ENCODE measurements at places on chromosomes 6 and 20.

DNA sequence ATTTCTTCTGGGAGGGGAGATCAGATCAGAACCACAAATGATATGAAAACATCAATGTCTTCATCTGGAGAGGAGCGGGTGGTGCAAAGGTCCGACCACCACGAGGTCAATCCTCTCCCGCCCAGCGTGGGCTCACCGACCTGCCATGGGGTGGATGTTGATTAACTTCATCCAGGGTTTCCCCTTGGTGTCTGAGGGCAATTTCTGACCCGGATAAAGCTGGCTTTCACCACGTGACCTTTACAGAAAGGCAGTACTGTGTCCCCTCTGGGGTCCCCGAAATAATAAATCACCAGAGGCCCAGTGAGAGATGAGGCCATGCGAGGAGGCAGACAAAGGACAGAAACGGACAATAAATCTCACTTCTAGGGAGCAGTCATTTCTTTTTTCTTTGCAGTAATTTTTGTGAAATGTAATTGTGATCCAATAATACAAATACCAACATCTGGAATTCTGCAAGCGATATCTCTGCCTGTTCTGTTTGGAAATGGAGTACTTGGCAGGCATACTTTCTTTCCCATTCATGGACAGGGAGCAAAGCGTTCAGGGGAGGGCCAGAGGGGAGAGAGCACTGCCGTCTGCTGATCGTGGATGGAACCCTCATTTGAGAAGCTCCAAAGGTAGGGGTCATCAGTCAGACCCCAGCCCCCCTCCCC, 55.1 kb upstream of the APCDD1L start:
- DNase-seq: no peak

GRCh38 chr20:13200767-13201500, 20.1 kb upstream of the ISM1 start:
- no peak for DNase-seq

- no peak for DNase-seq
Observed at GRCh38 chr20:14997791-14998190, 660.4 kb upstream of the FLRT3 start.

DNA sequence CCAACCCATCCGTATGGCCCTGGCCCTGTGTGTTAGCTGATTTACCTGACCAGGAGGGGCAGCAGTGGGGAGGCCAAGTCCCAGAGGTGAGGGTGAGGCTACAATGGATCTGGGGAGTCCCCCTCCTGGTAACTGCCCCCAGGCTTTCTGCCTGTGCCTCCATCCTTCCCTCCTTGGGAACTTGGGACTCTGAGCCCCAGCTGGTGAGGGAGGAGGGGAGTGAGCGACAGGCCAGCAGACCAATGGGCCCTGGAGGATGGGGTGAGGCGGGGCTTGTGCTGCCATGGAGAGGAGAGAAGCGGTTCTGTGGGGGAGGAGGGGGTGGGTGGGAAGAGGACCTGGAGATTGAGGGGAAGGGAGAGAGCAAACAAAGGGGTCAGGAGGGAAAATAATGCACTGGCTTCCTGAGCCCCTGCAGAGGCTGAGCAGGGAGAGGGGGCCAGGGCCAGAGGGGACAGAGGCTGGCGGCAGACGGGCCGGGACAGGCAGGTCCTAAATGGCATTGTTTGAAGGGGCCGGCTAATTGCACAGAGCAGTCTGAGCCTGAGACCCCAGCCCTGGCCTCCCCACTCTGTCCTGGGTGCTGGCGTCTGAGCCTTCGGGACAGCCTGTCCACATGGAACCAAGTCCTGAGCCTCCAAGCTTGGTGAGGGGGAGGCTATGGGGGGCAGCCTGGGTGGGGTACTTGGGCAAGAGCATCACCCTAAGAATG, 17.5 kb downstream of the DNMT3B start:
- no peak for DNase-seq

DNA sequence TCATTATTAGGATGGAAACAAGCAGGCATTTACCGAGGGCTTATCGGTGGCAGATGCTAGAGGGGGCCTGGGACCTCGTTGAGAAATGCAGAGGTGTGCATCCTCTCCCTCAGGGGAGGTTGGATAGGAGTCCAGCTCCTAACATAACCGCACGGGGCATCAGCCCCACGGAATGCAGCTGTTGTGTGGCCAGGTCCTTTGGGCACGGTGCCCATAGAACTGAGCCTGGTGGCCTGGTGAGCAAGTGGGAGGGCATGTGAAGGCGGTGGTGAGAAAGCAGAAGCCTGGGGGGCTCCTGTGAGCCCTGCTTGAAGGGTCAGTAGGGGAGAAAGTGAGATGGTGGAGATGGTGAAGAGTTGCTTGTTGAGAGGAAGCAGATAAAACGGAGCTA, 143.7 kb downstream of the CDH26 start:
- DNase-seq: no peak

DNA sequence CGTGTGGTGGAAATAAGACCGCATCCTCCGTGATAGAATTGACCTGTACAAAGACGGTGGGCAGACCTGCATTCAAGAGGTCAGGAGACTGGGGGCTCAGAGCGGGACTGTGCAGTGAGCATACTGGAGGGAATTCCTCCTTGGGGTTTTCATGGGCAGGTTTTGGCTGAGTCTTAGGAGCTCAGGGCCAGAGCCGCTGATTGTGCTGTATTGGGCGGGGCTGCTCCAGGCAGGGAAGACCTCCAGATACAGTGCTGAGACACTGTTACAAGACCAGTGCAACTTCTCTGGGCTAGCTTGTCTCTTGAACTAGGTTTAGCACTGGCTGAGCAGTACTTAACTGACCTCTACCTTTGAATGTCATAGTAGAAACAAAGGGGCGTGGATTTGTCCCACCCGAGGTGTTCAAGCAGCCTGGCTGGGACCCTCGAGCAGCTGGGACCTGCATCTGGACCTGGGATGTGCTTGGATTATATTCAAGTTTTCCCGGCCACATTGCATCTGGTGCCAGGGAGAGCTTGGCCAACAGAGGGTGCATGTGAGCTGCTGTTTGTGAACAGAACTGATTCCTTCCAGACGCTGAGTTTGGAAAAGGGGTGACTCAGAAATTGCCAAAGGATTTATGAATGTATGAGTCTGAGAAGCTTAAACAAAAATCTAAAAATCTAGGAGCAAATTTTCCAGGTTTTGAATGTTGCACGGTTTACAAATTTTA, 33.4 kb upstream of the SLC22A1 start:
- no peak for DNase-seq

GRCh38 chr6:97095311-97095850, 170.9 kb downstream of the KLHL32 start:
- DNase-seq: no peak

GRCh38 chr20:1165521-1165920, 19.3 kb downstream of the TMEM74B start:
- DNase-seq: no peak

- peak; percentile 29 for DNase-seq
Observed at GRCh38 chr6:170087941-170088581, 202.8 kb downstream of the DLL1 start.

DNA sequence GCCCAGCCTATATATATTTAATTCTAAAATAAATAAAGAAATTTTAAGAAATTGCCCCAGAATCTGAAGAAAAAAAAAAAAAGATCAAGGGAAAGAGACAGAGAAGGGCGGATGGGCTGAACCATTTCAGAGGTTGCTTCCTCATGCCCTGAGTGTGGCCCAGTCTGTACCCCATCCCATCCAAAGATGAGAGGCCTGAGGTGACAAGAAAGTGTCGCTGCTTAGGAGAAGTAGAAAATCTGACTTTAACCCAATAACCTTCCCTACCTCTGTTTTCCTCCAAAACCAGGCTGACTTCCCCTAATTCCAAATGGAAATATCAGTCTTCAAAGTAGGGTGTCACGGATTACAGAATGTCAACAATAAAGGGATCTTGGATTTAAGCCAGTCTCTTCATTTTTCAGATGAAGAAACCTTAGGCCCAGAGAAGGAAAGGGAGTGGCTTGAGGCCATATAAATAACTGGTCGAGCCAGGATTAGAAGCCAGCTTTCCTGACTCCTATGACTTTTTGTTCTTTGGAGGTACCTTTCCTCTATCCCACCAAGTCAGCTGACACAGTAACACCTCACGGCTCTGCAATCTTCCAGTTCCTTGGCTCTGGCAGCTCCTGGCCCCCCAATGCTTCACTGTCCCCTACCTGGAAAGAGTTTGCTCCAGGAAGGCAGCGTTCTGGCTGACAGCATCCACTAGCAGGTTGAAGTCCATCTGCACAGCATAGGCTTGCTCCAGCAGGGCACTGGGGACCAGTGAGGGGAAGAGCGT, 10.1 kb downstream of the GSS start:
- no peak for DNase-seq

DNA sequence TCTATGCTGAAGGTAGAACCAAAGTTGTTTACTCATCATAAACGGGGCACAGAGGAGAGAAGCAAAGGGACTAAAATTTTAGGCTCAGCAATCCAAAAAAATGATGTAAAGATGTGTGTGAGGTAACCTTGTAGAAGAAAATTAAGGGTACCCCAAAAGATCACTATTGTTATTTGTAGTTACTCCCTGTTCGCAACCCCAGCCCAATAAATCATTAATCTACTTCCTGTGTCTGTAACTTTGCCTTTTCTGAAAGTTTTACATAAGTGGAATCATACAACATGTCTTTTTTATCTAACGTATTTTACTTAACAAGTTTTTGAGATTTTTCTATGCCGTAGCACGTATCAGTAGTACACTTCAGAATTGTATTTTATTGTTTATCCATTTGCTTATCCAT, 1114.8 kb upstream of the GJE1 start:
- DNase-seq: no peak

GRCh38 chr20:19813846-19814640, 56.0 kb downstream of the RIN2 start:
- no peak for DNase-seq

DNA sequence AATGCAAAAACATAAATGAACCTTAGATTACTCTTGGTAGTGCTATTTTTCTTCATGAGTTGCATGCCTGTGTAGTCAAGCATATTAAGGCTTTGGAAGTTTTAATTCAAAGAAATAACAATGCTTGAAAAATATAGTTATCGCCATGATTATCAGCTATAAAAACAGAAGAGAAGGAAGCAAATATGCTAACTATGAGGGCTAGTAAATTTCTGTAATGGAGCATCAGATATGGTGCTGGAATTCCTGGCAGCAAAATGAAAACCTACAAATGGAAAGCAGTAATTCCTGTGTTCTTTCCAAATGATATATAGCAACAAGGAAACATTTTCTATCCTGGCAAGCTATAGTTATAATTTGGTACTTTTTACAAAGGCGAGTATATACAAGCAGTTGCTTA, 29.7 kb downstream of the DOP1A start:
- DNase-seq: no peak

- no peak for DNase-seq
Observed at GRCh38 chr20:51526106-51526470, 16.4 kb downstream of the NFATC2 start.

- no peak for DNase-seq
Observed at GRCh38 chr6:13836170-13836569, 21.8 kb upstream of the MCUR1 start.
